ENCODE measurements at places on chromosomes 2 and 18.

DNA sequence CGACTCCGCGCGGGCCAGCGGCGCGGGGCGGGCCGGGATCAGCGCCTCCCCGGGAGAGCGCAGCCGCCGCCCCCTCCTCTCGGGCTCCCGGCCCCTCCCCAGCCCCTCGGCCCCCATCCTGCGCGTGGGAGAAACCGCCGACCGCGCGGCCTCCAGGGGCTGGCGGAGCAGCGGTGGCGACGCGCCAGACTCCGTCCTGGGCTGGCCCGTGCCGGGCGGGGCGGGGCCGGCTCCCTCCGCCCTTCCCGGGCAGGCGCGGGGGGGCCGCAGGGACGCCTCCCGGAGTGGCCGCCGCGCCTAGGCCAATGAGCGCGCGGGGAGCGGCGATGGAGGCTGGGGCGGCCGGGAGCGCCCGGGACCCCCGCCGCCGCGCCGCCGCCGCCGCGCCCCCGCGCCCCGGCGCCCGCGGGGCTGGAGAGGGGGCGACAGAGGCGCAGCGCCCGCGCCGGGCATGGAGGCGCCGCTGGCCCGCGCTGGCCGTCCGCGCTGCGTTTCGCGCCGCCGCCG is 49.1 kb downstream of the KCNIP3 start:
- DNase-seq: no peak

GRCh38 chr2:210496512-210496911 is 20.0 kb upstream of the LANCL1 start:
- DNase-seq: no peak

GRCh38 chr2:69221512-69221911 is 165.5 kb downstream of the GFPT1 start:
- no peak for DNase-seq

DNA sequence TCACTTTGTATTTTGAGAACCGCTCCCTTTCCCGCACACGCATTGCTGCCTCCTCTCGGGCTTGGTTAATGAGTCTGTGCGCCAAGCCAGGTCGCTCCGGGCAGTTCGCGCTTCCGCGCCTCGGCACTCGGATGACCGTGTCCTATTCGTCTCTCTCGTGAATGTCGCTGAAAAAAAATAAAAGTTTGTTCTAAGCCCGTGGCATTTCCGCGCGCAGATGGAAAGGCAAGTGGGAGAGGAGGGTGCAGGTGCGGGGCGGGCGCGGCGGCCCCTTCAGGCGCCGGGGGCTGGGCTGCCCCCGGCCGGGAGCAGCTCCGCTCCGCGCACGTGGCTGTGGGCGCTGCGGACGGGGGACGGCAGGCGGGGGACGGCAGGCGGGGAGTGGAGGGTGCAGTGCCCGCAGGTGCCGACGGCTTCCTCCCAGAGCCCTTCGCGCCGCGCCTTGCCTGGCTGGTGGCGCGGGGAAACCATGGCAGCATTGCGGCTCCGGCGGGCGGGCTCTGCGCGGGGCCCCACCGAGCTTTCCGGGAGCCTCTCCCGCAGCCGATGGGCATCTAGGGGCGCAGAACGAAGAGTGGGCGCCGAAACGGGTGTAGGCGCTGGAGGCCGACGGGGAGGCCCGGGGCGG is 159.6 kb upstream of the SIX2 start:
- no peak for DNase-seq

- no peak for DNase-seq
Measured at GRCh38 chr18:69895066-69896047, 52.3 kb downstream of the CD226 start.

- DNase-seq: no peak
Measured at GRCh38 chr18:36139245-36139644, 9.5 kb downstream of the ELP2 start.

DNA sequence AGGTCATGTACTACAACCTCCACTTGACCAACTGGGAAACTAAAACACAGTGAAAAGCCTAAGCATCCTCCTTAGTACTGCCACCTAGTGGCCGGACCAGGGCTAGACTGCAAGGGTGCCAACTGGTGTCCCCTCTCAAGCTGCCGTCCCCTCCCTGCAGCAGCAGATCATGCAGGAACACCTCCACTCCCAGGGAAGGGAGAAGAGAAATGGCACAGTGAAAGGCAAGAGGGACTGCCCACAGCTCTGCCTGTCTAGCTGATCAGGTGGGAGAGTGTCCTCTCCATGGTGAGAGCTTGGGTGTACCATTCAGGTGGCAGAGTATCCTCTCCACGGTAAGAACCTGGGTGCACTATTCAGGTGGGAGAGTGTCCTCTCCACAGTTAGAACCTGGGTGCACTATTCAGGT is 78.1 kb downstream of the AAK1 start:
- DNase-seq: peak; percentile 47

- DNase-seq: no peak
Measured at GRCh38 chr18:79385326-79385707, 10.4 kb upstream of the NFATC1 start.

DNA sequence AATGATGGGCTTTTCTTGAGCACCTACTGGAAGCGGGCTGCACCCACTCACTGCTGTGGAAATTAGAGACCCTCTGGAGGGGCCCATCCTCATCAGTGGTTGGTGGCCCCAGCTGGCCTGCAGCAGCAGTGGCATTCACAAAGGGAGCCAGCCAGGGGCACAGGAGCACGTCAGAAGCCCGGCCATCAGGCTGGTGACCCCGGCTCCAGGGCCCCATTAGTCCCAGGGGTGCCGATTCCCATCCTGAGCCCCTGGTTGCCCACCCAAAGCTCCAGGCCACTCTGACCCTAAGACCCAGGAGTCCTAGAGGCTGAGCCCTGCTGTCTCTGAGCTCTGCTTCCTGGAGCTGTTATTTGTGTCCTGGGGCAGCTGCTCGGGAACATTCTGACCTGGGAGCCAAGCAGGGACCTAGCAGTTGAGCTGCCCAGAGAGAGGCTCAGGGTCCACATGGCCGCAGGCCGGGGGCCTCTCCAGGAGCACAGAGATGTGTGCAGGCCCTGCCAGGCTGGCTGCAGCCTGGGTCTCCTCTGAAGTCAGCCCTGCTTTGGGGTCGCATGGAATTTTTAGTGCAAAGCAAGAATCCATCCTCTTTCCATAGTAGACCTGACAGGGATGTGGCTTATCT is 207.2 kb downstream of the KLHL29 start:
- DNase-seq: no peak

DNA sequence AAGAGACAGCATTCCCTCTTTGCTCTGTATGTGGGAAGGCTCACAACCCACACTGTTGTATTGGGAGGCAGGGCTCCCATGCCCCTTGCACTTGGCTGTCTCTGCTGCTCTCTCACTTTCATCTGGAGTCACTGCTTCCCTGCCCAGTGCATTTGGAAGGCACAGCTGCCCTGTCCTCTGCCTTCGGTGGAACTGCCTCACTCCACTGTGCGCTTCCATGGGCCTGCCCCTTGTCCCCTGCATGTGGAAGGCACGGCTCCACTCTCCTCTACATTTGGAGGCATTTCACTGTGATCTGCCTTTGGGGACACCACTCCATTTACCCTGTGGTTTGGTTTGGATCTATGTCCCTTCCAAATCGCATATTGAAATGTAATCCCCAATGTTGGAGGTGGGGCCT is 9.1 kb upstream of the PROM2 start:
- no peak for DNase-seq

DNA sequence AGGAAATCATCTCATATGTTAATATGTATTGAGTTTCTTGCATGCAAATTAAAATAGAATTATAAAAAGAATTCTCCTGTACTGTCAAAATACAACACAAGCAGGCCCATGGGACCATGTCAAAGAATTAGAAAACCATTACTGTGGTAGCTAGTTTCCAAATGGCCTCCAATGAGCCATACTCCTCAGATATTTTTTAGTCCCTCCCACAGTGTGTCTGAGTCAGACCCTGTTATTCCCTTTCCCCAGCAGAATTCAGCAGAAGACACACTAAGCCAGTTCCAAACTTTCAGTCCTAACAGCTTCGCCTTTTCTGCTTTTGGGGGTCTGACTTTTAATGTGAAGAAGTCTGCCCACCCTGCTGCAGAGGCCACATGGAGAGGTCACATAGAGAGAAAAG is 86.7 kb downstream of the FIGN start:
- no peak for DNase-seq

DNA sequence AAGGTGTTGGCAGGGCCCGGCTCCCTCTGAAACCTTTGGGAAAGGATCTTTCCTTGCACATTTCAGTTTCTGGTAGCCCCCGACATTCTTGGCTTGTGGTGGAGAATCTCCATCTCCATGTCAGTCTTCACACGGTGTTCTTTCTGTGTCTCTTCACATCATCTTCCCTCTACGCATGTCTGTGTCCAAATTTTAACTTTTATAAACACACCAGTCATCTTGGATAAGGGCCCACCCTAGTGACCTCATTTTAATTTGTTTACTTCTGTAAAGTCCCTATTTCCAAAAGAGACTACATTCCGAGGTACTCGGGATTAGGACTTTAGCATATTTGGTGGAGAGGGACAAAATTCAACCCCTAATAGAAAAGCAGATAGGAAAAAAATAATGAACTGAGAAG is 138.4 kb downstream of the GALNT3 start:
- no peak for DNase-seq

GRCh38 chr2:94879982-94880377 is 8.8 kb downstream of the TEKT4 start:
- no peak for DNase-seq

GRCh38 chr2:211709389-211709788 is 829.2 kb downstream of the ERBB4 start:
- no peak for DNase-seq

- DNase-seq: no peak
Measured at GRCh38 chr2:161570424-161571050, 53.7 kb upstream of the SLC4A10 start.

DNA sequence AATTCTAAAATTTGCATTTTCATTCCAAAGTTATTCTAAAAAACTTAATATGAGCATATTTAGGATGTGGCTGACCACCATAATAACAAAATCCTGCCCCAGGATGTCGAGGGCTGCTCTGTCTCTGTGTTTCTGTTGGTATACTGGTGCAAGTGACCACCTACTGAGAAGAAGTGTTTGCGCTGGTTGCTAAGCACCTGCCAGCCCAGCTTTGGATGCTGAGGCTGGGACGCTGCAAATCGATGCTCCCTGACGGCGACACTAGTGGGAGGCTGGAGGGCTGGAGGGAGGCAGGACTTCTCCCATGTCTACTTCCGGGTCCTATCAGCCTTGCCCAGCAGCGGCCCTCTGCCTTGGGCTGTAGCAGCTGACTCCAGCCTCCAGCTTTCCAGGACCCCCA is 45.0 kb downstream of the LAMA1 start:
- no peak for DNase-seq

GRCh38 chr2:109677835-109678580 is 63.8 kb downstream of the SOWAHC start:
- DNase-seq: no peak

- DNase-seq: no peak
Measured at GRCh38 chr2:107002735-107003134, 116.8 kb upstream of the ST6GAL2 start.

DNA sequence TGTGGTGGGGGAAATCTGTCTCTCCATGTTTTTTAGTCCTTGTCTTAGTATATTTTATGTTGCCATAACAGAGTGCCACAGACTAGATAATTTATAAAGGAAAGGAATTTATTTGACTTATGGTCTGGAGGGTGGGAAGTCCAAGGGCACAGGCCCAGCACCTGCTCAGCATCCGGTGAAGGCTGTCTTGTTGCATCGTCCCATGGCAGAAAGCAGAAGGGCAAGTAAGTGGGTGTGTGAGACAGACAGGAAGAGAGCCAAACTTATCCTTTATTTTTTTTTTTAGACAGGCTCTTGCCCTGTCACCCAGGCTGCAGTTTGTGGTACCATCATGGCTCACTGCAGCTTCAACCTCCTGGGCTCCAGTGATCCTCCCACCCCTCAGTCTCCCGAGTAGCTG is 98.1 kb downstream of the HS1BP3 start:
- DNase-seq: no peak

DNA sequence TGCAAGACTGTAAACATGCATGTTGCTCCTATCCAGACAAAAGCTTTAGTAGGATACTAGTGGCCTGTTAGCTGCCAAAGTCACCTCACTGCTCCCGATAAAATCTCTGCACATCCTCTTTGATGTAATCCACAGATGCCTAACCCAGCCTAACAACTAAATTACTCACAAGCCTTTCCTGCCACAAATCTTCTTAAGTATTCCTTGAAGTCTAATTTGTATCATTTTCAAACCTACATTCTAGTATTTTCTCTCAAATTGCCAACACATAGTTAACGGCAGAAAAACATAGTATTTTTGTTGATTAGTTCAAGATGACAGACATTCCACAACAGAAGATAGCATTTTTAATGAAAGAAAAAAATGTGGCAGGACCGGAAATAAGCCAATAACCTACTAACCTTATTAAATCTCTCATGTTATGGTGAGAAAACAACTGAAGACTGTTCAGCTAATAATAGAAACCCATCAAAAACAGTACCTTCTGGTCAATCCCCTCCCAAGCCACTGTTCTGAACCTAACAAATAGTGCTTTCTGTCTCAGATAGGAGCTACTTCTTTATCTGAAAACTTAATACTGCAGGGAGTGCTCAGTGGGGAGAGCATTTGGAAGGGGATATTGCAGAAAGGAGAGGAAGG is at the start of gene MPP4:
MPP4 (minus strand) TSS at position 57 of the 639 bp plus-strand sequence. CDS start 4,690 bp downstream, outside the sequence.
- DNase-seq: no peak

DNA sequence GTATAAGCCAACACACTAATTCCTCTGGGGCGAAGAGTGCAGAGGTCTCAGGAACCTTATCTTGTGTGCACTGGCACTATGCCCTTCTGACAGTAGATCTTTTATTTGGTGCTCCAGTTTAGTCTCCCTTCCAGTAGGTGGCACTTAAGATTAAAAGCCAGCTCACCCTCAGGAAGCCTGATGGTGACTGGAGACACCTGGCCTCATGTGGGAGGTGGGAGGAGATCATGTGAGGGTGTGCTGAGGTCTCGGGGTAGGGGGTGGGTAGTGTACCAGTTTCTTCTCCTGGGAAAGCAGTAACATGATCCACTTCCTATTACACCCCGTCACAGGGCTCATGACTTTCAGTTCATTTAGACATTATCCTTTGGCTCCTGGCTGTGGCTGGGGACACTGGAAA is 654.9 kb downstream of the ADCYAP1 start:
- DNase-seq: no peak

DNA sequence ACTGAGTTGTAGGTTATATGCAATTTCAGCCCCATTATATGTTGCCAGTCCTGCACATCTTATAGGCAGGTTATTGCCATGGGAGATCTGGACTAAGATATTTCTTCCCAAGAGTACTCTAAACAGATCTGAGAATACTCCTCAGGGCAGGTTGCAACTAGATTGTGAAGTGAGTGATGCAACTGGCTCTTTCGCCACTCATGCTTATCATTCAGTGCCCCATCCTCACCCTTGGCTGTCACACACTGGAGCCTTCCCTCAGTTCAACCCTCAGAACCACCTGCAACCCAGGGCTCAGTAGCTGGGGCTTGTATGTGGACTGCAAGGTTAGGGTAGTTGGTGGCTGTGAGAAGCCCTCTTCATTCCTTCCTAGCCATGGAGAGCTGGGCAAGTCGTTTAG is 14.1 kb downstream of the MERTK start:
- no peak for DNase-seq

All from activated CD4-positive, alpha-beta T cell treated with anti-CD3 and anti-CD28 coated beads for 1 hour (primary cell).